ENCODE measurements at places on chromosomes 2 and 18.

DNA sequence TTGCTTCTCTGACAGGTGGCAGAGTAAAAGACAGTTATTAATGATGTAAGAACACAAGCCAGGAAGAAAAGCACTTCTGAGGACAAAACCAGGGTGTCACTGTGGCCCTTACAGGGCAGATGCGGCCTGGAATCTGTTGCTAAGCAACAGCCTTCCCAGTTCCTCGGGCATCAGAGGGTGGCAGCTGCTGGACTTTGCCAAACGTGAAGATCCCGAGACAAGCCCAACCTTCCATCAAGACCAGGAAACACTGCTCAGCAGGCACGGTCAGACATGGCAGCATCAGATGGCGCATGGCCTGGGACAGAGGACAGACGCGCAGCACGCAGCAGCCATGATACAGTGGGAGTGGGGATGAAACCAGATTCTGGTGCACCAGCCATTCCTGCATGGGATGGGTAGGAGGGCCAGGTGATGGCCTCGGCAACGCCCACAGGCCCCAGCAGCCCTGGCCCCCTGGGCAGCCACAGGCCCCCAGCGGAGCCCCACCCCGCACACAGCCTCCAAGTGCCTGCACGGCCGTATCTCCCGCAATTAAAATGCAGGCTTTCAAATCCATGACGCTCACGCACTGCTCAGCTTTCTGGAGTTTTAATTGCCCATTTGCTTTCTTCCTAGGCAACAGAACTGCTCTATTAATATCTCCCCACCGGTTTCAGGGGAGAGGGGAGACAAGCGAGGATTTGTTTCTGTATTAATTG, 89.0 kb downstream of the EIPR1 start:
- DNase-seq, result no peak

- no peak for DNase-seq
Measured at GRCh38 chr2:56542213-56542612, 358.4 kb downstream of the CCDC85A start.

DNA sequence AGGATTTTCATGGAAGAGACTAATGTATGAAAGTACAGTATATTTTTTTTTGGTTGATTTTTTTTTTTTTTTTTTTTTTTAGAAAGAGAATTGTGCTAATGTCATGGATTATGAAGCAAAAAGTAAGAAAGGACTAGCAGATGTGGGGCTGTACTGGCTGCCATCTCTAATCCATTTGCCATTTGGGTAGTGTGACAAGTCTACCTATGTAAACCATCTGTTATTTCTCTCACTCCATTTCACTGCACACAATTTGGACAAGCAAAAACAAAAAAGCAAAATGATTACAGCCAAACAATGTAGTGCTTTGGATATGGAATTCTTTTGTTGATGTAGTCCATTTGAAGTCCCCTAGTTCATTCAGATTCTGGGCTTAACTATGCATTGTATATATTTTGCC, 1355.4 kb downstream of the LRP1B start:
- DNase-seq, result no peak

DNA sequence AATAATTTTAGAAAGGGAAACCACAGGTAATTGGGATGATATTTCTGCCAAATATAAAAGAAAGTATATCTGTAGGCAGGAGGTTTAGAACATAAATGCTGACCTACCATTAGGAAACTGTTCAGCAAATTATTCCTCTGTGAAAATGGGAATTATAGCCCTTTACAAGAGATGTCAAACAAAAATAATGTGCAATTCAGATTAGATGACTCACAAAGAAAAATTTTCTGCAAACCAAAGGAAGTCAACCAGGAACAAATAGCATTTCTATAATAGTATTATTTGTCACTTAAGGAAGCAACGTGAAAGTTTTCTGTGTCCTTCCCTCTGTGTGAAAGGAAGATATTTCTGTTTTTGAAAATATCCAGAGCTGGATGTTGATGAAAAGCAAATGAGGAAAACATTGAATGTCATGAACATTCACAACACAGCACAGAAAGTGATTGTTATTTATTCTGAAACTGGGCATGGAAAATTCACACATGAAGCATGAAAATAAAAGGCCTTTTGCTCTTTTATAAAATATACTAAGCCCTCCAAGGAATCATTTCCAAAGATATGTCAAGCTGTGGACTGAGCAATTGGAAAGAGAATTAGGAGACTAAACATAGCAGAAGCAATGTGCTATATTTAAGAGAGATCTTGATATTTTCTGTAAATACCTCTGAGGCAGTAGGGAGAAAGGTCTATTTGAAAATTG, 57.9 kb upstream of the SPHKAP start:
- no peak for DNase-seq

DNA sequence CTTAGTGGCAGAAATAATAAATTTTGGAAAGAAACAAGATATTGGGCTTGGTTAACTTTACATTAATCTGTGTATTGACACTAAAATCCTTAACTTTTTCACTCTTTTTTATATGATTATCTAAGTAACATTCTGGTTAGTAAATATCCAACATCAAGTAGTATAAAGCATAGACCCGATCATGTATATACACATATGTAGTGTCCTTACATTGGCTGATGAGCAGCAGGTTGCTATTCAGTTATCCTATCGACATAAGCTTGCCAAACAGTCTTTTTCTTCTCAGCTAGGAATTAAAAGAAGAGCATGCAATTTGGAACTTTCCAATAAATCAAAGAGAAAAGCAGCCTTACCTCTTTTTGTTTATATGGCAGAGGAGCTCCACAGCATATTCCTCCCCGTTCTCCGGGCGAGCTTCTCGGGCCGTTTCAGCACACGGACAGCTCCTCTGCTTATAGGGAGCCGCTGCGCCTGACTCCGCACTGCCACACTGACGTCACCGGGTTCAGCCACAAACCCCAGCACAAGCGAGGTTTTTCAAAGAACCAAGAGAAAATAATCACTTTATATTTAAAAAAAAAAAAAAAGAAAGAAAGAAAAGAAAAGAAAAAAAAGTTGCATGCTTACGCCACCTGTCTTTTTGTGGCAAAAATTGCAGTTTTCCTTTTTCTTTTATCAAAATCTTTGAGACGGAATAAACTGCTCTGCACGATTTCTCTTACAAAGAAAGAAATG, at the start of gene SCG2:
TSS of gene SCG2 (minus strand) at position 430 of the 735 bp plus-strand sequence. CDS start 3,079 bp downstream, outside the sequence.
- peak; percentile 89 for DNase-seq

GRCh38 chr2:191895743-191896142, 48.9 kb upstream of the CAVIN2 start:
- no peak for DNase-seq

- DNase-seq, result no peak
Measured at GRCh38 chr2:10546975-10547391, 98.9 kb upstream of the ODC1 start.

- DNase-seq, result no peak
Measured at GRCh38 chr18:63313396-63313917, 6.1 kb downstream of the BCL2 start.

Data from femur (tissue), 1 donor.